ENCODE measurements at places on chromosomes 5 and 9. TPM values are rescaled to one million over a fixed set of nuclear protein-coding genes. Genes with fewer than 3 reads are reported as not detected.
A peak's percentile ranks its signal among the peaks of the same experiment; 100 is the strongest.

FAM151B gene
- 4.6 TPM for total RNA-seq

- H3K27me3 ChIP-seq: no peaks in the 10 kb centered on the region
- no peak overlapping the region for H3K4me3 ChIP-seq
- no peaks in the 10 kb centered on the region for H3K36me3 ChIP-seq
These were observed 34.0 kb upstream of the ZNF484 start for GRCh38 chr9:92911511-92912475.

- H3K27me3 ChIP-seq: no peaks in the 10 kb centered on the region
- no peaks in the 10 kb centered on the region for H3K4me1 ChIP-seq
- H3K4me3 ChIP-seq: no peak overlapping the region
- DNase-seq: peak; percentile 43
- H3K36me3 ChIP-seq: no peaks in the 10 kb centered on the region
These were observed 45.4 kb upstream of the MYOT start for GRCh38 chr5:137822158-137822764.

- no peaks in the 10 kb centered on the region for H3K4me1 ChIP-seq
- H3K4me3 ChIP-seq: no peak overlapping the region
- H3K27me3 ChIP-seq: no peaks in the 10 kb centered on the region
- DNase-seq: no peak
These were observed 20.9 kb downstream of the HSD17B4 start for GRCh38 chr5:119473241-119473640.
